Activated naive CD8-positive, alpha-beta T cell treated with anti-CD3 and anti-CD28 coated beads for 36 hours (primary cell): ENCODE measurements at places on chromosomes 3 and 15. TPM values are rescaled to one million over a fixed set of nuclear protein-coding genes. Genes with fewer than 3 reads are reported as not detected.

The CLDN16 gene
- not detected for total RNA-seq

The GOLGA8J gene
- not detected for total RNA-seq

The SLCO3A1 gene
- 2.7 TPM for total RNA-seq

The GOLGA8M gene
- total RNA-seq = 1.8 TPM

The FETUB gene
- total RNA-seq = not detected

The NDN gene
- total RNA-seq = 3.5 TPM
